ENCODE measurements at places on chromosomes 6 and 20.

- no peak for DNase-seq
Observed at GRCh38 chr6:16694781-16695578, 66.3 kb downstream of the ATXN1 start.

DNA sequence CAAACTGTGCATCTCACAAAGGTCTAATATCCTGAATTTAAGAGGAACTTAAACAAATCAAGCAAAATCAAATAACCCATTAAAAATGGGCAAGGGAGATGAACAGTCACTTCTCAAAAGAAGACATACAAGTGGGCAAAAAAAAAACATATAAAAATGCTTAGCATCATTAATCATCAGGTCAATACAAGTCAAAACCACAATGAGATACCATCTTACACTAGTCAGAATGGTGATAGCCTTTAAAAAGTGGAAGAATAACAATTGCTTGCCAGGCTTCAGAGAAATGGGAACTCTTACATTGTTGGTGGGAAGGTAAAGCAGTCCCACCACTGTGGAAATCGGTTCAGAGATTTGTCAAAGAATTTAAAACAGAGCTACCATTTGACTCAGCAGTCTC lies 646.7 kb upstream of the PTCHD4 start:
- no peak for DNase-seq

GRCh38 chr6:168104636-168105035 lies 25.6 kb upstream of the FRMD1 start:
- DNase-seq, result no peak

GRCh38 chr20:10939331-10939941 lies 265.6 kb upstream of the JAG1 start:
- DNase-seq, result no peak

DNA sequence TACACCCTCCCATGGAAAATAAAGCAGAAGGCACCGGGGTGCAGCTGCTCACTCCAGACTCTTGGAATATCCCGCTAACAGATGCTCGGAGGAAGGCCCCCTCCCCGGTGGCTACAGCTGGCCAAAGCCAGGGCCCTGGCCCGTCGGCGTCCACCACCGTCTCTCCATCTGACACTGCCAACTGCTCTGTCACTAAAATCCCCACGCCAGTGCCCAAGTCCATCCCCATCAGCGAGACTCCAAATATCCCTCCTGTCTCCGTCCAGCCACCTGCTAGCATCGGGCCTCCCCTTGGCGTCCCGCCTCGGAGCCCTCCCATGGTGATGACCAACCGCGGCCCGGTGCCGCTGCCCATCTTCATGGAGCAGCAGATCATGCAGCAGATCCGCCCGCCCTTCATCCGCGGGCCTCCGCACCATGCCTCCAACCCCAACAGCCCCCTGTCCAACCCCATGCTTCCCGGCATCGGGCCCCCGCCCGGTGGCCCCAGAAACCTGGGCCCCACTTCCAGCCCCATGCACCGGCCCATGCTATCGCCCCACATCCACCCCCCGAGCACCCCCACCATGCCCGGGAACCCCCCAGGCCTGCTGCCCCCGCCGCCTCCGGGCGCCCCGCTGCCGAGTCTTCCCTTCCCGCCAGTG lies 143.9 kb downstream of the SOBP start:
- DNase-seq, result peak; percentile 74

GRCh38 chr6:129730477-129731165 lies 20.6 kb upstream of the ARHGAP18 start:
- no peak for DNase-seq

DNA sequence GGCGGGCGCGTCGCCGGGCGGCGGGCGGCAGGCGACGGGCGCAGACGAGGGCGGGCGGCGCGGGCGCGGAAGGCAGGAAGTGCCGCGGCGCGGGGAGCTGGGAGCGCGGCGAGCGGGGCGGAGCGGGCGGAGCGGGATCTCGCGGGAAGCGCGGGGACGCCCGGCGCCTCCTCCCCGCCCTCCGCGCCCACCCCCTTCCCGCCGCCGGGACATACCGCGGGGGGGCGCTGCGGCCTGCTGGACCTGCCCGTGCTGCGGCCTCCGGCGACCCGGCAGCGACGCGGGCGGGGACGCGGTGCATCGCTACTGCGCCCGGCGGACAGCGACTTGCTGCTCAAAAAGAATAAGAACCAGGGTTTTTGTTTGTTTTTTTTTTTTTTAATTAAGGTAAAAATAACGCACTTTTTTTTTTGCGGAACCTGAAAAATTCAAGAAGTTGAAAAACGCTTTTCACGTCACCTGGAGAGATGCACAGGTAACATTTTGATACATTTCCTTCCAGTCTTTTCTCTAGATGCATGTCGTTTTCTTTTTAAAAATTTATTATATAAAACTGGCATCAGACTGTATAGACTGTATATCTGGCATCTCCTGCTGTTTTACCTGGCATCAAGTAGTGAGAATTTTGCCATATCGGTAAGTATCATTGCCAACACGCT lies at the start of gene CENPB:
CENPB (minus strand) TSS at position 76 of the 659 bp plus-strand sequence. CDS start 257 bp downstream, outside the sequence.
- peak; percentile 95 for DNase-seq

GRCh38 chr6:20286968-20287565 lies 74.8 kb upstream of the MBOAT1 start:
- DNase-seq, result no peak

DNA sequence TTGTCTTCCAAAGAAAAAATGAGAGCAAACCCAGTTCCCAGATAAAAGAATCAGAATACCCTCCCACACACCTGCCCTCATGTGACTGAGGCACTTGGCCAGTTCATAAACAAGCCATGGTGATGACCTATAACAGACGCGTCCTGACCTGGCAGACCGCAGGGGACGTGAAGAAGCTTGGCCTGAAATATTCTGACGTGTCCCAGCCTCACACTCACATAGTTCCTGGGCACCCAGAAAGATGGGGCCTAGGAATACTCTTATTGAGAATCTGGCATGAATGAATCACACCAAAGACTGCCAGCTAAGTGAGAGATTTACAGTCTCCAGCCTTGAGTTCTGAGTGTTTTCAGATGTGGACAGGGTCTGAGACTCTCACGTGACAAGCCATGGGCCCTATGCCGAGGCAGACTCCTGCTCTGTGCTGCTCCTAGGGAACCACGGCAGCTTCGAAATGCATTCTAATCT lies 17.2 kb upstream of the MAP3K4 start:
- DNase-seq, result peak; percentile 70

DNA sequence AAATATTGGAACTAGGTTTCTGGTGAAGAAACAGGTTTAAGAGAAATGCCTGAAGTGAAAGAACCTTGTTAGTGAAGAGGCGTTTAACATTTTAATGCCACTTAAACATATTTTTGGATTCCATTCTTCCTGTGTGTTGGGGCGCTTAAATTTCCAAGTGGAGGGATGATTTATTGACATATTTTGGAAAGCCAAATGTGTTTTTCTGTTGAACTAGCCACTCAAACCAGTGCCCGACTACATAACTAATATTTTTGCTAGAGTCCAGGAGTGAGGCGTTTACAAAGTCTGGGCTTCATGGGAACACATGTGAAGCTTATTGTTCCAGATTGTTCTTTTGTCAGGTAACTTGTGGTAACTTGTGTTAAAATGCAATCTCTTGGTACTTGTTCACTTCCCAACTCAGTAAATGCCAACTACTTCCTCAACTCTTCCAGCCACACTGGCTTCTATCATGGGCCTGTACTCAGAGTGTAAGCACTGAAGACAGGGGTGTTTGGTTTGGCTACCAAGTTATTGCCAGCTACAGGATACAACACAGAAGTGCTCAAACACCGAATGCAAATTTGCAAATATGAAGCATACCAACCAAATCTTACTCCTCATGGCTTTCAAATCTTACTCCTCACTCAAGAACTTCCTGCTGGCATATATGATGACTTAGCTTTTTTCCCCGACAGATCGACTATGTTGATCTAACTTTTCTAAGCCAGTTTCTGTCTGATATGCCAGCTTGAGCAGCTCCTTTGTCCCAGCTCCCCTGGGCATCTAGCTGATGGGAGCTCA lies 2.0 kb upstream of the ZNFX1 start:
- no peak for DNase-seq

GRCh38 chr20:7673841-7674240 lies 266.4 kb downstream of the HAO1 start:
- DNase-seq, result no peak

- DNase-seq, result no peak
Observed at GRCh38 chr20:32804817-32805216, 14.9 kb upstream of the MAPRE1 start.

- DNase-seq, result no peak
Observed at GRCh38 chr6:88945415-88946008, 17.9 kb downstream of the RNGTT start.

GRCh38 chr6:13480631-13481501 lies 6.5 kb downstream of the GFOD1 start:
- no peak for DNase-seq

DNA sequence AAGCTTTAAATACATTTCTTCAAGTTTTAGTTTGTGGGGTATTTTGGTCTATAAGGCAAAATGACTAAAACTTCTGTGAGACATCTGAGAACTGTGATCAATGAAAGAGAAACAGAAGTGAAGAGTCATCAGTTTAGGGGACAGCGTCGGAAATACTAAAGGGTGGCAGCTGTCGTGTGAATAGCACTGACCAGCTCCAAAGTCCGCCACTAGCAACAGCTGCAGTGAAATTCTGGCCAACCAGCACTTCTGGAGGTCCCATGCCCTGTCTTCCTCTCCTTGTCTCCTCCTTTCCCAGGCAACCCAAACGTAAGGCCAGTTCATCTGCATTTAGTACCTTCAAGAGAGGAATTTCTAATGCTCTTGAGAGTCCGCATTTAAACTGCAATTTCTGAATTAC lies 87.5 kb downstream of the DACT2 start:
- DNase-seq, result no peak

DNA sequence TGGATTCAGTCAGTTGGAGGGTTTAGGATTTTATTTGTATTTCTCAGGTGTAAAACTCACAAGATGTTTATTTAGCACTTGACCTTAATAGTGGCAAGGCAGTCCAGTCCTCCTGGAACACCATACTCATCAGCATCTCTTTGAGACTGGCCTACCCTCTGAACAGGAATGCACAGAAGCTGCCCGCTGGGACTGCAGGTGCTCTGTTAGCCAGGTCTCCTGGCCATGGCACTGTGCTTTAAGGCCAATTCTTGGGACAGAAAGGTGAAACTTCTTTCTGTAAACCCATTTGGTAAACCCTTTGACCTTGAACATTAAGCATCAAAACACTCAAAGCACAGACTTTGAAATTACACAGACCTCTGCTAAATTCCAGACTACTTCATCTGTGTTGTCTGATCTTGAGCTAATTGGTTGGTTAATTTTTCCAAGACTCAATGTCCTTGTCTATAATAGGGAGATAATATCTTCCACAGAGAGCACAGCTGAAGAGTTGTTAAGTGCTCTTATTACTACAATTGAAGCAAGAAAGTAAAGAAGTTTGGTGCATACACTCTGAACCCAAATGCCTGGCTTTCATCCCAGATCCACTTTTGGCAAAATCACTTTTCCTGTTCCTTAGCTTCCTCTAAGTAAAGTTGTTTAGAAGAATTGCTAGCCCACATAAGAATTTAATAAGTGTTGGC lies 54.9 kb upstream of the NT5E start:
- no peak for DNase-seq

DNA sequence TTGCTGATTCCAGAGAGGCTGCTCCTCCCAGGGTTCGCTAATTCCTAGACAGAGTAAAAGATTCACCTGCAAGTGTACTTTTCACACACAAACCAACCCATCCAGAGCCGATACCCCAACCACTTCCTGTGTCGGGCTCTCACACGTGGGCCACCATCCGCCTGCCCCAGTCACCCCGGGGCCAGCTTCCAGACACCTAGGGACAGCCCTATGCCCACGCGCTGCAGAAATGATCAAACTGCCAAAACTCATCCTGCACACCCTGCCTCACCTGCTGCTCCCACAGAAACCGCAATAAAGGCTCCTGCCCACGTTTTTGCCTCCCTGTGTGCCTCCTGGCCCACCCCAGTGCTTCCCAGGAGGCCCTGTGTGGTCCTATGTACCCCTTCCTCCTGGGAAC lies 59.5 kb downstream of the PSMG4 start:
- no peak for DNase-seq

- DNase-seq, result no peak
Observed at GRCh38 chr6:140653972-140654371, 1279.5 kb upstream of the CITED2 start.

- DNase-seq, result no peak
Observed at GRCh38 chr6:90947184-90948064, 360.6 kb upstream of the MAP3K7 start.

DNA sequence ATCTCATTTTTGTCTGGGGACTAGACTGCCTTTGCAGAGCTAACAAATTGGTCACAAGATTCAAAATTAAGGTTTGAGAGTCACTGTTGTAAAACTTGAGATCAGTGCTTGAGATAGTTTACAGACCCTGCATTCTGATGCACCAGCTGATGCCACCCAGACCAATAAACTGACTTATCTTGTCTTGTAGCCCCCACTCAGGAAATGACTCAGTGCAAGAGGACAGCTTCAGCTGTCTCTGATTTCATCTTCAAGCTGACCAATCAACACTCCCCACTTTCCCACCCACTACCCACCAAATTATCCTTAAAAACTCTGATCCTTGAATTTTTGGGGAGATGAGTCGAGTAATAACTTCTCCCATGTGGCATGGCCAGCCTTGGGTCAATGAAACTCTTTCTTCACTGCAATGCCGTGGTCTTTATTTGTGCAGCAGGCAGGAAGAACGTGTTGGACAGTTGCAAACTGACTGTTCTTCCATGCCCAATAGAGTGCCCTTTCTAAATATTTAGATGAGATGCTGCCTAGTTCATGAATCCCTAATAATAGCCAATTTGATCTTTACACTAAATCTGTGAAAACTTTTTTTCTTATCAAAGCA lies 48.3 kb upstream of the PROKR2 start:
- DNase-seq, result no peak

GRCh38 chr20:9966966-9967365 lies 67.8 kb upstream of the ANKEF1 start:
- DNase-seq, result no peak

DNA sequence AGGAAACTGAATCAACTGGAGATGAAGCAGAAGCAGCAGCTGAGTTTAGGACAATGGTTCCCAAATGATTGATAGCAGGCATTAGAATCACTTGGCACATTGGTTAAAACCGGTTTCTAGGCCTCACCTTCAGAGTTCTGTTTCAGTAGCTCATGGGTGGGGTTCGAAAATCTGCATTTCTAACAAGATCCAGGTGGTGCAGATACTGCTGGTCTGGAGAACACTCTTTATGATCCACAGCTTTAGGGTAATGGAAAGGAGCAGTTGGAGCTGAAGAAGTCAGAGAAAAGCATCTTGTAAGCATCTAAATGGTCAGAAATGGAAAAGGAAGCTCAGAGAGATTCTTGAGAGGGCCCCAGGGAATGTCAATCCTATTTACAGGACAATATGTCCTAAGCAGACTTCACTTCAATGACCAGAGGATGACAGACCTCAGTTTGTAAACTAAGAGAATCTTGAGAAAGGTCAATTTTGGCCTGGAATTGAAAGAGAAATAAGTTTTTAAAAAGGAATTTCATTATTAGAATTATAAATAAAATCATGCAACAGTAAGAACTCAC lies 8.5 kb downstream of the TSPYL1 start:
- no peak for DNase-seq

DNA sequence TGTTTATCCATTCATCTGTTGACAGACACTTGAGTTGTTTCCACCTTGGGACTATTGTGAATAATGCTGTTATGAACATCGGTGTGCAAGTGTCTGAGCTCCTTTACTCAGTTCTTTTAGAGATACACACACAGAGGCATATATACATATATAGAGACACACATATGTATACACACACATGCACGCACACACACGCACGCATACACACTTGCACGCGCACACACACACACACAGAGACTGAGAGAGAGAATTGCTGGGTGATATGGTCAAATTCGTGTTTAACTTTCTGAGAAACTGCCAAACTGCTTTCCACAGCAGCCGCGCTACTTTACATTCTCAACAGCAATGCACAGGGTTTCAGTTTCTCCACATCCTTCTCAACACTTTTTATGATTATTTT lies 273.3 kb downstream of the FARS2 start:
- DNase-seq, result no peak

Data from right forelimb (tissue), 1 donor.